ENCODE measurements at places on chromosomes 5 and 9.

- peak; percentile 45 for DNase-seq
These were observed 9.0 kb downstream of the FXN start for GRCh38 chr9:69044240-69045219.

DNA sequence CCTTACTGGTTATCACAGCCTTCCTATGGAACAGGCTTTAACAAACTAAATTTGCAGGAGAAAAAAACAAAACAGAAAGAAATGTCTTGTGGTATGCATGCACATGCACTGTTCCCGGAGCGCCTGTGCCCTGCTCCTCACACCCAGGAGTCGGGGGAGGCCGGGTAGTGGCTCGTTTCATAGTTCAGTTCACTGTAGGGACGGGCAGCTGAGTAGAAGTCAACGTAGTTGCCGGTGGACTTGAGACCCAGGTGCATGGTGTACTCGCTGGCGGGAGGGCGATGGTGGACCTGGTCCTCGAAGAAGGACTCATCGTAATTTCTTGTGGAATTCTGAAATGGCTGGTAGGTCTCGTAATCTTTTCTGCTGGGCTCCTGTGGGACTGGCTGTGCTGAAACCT lies 212.3 kb upstream of the DAP start:
- DNase-seq = no peak

DNA sequence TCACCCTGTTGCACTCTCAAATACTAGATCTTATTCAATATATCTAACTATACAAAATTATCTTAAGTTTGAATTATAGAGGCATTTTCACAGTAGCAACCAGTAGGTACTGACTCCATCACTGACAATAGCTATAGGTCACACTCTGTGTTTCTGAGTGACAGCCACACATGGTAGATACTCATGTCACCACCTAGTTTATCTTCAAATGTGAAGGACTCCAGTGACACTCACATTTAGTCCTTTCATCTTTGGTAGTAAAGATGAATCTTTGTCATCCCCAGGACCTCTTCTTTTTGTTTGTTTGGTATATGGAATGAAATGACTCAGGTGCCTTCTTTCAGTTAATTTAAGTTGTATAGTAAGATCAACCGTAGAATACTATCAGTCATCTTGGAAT lies 102.5 kb upstream of the DHFR start:
- DNase-seq = no peak

- DNase-seq = no peak
These were observed 215.3 kb downstream of the MEF2C start for GRCh38 chr5:88667496-88668201.

GRCh38 chr9:81321551-81321950 lies 367.8 kb downstream of the TLE1 start:
- no peak for DNase-seq

DNA sequence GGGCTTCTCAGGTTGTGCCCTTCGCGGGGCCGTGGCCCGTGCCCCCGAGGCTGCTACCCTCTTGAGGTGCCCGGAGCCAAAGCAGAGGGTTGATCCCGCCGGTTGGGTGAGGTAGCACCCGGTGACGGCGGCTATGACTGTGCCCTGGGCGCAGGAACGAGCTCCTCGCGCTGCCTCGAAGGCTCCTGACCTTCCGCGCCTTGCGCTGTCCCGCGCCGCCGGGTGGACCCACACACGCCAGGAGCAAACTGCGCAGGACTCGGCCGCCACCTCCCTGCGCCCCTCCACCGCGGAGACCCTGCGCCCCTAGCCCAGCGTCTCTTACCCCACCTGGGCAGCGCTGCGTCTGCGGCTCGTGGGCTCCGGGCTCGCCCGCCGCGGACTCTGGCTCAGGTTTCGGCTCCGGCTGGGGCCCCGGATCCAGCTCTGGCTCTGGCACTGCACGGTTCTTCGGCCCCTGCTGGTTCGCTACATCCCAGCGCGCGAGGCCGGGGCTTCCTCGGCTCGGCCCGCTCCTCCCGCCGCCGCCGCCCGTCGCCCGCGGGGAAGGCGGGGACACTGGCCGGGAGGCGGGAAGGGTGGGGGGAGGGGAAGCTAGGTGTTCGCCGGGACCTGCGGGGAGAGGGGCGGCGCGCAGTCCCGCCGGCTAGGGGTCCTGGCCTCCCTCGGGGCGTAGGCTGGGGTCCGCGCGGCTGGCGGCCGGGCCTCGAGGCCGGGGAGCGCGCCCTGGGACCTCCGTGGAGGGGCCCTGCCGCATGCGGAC lies 5.4 kb upstream of the PITX1 start:
- no peak for DNase-seq

- DNase-seq = no peak
These were observed 416.5 kb downstream of the KDM4C start for GRCh38 chr9:7174301-7174700.

DNA sequence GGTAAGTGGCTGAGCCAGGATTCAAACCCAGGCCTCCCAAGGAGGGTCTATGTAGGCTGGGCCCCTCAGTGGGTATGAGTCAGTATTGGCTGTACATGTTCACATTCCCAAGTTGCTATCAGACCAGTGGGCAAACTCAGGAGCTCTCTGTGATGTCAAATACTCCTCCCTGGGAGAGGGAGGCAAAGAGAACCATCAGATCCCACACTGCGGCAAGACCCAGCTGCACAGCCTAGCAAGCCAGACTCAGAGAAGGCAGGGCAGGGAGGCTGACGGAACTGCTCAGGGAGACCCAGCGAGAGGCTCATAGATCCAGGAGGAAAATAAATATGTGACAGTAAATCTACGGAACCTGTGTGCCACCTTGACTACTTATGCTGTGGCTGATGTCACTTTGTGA lies 42.6 kb upstream of the SAP30L start:
- DNase-seq = peak; percentile 39

DNA sequence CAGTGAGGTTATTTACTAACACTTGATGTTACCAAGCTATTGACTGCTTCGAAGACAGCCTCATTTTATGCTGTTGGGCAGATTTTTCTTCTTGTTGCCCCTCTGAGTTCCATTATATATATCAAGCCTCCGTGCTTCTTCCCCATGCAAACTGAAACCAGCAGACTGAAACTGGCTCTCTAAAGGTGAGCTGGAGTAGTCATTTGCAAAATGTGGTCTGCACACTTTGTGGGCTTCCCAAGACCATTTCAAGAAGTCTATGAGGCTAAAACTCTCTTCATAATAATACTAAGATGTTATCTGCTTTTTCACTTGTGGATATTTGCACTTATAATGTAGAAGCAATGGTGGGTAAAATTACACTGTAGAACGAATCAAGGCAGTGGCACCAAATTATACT lies 13.9 kb downstream of the SLC36A1 start:
- DNase-seq = no peak

- no peak for DNase-seq
These were observed 14.9 kb upstream of the CEL start for GRCh38 chr9:133046900-133047295.
